Left cardiac atrium (tissue), 4 donors: ENCODE measurements at places on chromosomes 1 and 21. TPM values are rescaled to one million over a fixed set of nuclear protein-coding genes. Genes with fewer than 3 reads are reported as not detected.

The CR1L gene
- not detected for total RNA-seq

GRCh38 chr1:115288591-115289198, 49.4 kb downstream of the NGF start:
- no peak for DNase-seq

DNA sequence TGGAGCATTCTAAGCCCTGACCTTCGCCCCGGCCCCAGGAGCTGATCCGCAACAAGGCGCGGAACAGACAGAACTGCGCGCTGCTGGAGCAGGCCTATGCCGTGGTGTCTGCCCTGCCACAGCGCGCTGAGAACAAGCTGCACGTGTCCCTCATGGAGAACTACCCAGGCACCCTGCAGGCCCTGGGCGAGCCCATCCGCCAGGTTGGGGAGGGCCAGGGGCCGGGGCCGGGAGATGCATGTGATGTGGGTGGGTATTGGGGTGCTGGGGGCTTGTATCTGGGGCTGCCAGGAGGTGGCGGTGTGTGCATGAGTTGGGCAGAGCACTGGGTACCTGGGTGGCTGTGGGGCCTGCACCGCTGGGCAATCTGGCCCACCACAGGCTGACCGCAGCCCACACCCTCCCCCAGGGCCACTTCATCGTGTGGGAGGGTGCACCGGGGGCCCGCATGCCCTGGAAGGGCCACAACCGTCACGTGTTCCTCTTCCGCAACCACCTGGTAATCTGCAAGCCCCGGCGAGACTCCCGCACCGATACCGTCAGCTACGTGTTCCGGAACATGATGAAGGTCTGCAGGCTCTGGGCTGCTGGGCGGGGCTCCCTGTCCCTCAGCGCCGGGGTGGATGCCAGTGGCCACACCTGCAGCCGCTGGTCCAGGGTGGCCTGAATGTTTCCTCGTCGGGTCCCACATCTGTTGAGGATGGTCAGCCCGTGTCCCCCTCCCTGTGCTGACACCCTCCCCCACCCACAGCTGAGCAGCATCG, 65.8 kb downstream of the TRIM11 start:
- DNase-seq: peak; percentile 13

GRCh38 chr1:99465176-99465900, 180.6 kb upstream of the PALMD start:
- no peak for DNase-seq

- DNase-seq: no peak
Observed at GRCh38 chr1:5856246-5856815, 135.9 kb downstream of the NPHP4 start.

- DNase-seq: peak; percentile 51
Observed at GRCh38 chr21:20971296-20971921, 26.8 kb upstream of the NCAM2 start.

- peak; percentile 86 for DNase-seq
Observed at GRCh38 chr21:44817914-44818639, at the start of gene SUMO3. SUMO3 (minus strand) TSS chr21:44818062; CDS start chr21:44817968, 94 bp downstream.

The RIIAD1 gene
- 3.3 TPM for total RNA-seq

The PLCH2 gene
- 0.13 TPM for total RNA-seq

The C21orf58 gene
- total RNA-seq: 2.5 TPM

GRCh38 chr1:175562452-175562851, 180.9 kb downstream of the TNR start:
- no peak for DNase-seq

The AMIGO1 gene
- total RNA-seq: 12.6 TPM

The PTPRC gene
- total RNA-seq: 24.2 TPM

DNA sequence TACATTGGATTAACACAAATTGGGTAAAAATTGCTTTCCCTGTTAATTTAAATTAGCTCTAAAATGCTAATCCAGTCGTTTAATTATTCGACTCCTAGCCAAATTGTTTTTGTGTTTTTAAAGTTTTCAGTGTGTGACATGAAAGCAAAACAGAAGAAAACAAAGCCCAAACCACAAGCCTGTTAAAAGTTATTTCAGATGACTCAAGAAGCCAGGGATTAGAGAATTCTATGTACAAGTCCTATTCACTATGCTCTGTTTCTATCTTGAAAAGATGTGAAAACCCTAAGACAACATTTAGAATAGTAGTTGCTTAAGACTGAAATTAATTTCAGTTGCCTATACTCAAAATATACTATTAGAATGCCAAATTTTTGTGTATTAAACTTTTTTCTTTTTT, 294.8 kb upstream of the ADAMTS5 start:
- DNase-seq: no peak

GRCh38 chr1:29062157-29062942, 61.4 kb downstream of the TMEM200B start:
- DNase-seq: no peak

GRCh38 chr1:10594595-10595223, 120.0 kb downstream of the PEX14 start:
- DNase-seq: no peak

The COG2 gene
- 31.2 TPM for total RNA-seq

DNA sequence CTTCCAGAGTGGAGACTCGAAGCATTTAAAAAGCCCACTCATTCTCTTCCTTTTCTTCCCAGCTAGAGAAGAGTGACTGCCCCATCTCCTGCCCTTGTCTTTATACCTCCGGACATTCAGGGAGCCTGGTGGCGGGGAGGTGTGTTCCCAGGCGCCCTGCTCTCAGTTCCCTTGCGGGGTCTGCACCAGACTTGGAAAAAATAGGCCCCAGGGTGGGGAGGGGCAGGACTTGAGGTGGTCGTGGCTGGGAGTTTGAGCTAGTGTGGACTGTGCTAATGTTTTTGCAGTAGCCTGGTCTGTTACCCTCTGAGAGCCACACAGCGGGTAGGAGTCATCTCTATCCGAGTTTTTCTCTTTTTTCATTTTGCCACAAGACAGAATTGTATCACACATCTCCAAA, 139.1 kb downstream of the PEX14 start:
- DNase-seq: no peak

GRCh38 chr1:113929750-113930498, 800 bp downstream of the HIPK1 start:
- peak; percentile 43 for DNase-seq

- no peak for DNase-seq
Observed at GRCh38 chr1:1161683-1162079, 12.0 kb upstream of the TTLL10 start.

GRCh38 chr1:212132025-212132424, 96.5 kb downstream of the DTL start:
- DNase-seq: no peak

DNA sequence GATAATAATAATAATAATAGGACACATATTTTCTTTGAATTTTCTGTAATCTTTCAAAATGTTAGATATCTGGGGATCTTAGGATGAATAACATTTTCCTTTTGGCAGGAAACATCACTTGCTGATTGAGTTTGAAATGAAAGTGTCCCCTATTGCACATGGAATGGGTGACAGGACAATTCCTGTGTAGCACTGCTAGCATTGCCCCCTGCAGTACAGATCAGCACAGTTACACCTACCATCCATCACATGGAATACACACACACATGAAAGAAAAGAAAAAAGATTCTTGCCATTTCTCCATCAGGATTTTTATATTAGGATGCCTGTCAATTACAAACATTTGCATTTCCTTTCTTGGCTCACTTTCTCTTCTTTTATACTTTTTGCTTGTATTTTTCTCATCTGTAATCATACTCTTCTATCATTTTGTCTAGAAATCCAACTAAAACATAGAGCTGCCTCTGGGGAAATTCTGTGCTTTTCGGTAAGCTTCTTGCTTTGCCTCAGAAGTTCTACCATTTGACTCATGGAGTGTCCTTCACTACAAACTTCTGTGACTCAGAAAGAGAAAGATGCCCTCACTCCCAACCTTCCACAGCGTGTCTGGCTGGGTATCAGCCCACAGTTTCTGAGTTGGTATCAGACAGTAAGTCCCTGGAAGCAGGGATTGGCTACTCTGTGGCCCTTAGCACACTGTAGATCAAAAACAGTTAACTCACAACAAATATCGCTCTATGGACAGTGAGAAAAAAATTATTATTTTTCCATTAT, 641.2 kb downstream of the PTPRC start:
- DNase-seq: no peak

The NUDT4B gene
- not detected for total RNA-seq

DNA sequence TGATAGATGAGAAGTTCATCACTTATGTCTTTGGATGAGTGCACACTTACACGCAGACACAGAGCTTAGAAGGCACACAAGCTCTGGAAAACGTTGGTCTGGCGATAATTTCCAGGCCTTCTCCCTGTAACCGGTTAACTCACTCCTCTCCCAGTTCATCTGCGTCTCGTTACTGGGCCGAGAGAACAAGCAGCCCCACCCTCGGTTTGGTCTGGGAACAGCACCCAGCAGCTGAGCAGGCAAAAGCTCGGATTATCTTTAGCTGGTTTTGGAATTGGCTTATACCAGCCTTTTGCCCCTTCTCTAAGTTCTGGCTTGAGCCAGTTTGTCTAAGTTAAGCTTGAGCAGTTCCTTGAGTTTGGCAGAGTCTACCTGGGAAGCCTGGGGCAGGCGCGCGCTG, 27.3 kb upstream of the COL6A1 start:
- peak; percentile 60 for DNase-seq

The IPP gene
- 11.2 TPM for total RNA-seq

GRCh38 chr1:30295674-30296073, 427.7 kb downstream of the MATN1 start:
- DNase-seq: no peak

- no peak for DNase-seq
Observed at GRCh38 chr1:87632232-87632631, 303.6 kb downstream of the LMO4 start.

The DCDC2B gene
- total RNA-seq: not detected

- DNase-seq: no peak
Observed at GRCh38 chr21:42509244-42509643, 4.4 kb upstream of the SLC37A1 start.

The LCE2B gene
- total RNA-seq: not detected
